ENCODE measurements at places on chromosomes 7 and 10.

DNA sequence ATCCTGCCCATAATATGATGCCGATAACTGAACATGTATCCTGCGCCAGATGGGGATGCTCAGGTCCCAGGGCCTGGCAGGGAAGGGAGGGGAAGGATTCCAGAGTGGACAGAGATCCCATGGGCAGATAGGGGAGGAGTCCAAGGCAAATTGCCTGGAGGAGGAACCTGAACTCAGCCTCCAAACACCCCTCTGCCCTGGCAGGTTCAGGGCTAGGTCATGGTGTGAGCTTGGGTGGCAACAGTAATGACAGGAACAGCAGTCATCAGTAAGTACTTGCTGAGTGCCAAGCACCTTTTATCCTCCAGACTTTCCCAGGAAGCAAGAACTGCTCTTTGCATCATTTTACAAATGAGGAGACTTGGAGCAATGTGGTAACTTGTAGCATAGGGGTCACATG is 3.8 kb upstream of the PALD1 start:
- no peak for DNase-seq

GRCh38 chr7:159048656-159049055 is 96.0 kb downstream of the VIPR2 start:
- DNase-seq, result no peak

- no peak for DNase-seq
Observed at GRCh38 chr10:79055892-79056291, 12.9 kb upstream of the ZMIZ1 start.

- DNase-seq, result no peak
Observed at GRCh38 chr7:105851064-105851463, 25.3 kb downstream of the ATXN7L1 start.

- DNase-seq, result no peak
Observed at GRCh38 chr10:94274142-94274787, 88.5 kb downstream of the NOC3L start.

GRCh38 chr10:112336556-112337201 is 37.2 kb upstream of the ACSL5 start:
- DNase-seq, result no peak

DNA sequence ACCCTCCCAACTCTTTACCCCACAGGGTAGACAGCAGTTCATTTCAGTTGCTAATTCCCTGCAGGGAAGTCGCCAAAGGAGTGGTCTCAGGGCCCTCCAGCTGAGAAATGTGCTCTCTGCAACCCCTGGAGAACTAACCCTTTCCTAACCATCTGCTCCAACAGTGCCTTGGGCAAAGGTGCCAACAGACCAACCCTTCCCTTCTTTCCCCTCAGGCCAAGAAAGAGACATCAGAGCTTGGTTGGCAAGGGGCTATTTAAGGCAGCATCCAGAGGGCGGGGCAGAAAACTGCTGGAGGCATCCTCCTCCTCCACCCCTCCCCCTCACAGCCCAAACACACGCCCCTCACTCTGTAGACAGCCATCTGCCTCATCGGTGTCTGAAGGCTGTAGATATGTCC is 1.7 kb downstream of the SORBS1 start:
- DNase-seq, result no peak

GRCh38 chr10:34033078-34033477 is 698.6 kb upstream of the NRP1 start:
- no peak for DNase-seq

DNA sequence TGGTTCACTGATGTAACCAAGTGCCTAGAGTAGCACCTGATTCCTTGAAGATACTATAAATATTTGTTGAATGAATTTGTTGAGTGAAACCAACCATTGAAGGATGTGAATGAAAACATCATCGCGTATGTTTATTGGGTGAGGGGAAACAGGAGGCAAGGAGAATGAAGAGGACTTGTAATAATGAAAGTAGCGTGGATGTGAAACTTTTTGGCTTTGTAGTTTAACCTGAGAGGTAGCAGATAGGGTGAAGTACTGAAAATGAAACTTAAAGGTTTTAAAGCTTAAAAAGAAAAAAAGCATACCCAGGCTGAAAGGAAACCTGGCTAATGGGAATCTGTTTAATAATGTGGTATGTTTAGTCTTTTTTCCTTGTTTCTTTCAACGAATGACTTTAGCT is 5.2 kb downstream of the CCNY start:
- DNase-seq, result no peak

DNA sequence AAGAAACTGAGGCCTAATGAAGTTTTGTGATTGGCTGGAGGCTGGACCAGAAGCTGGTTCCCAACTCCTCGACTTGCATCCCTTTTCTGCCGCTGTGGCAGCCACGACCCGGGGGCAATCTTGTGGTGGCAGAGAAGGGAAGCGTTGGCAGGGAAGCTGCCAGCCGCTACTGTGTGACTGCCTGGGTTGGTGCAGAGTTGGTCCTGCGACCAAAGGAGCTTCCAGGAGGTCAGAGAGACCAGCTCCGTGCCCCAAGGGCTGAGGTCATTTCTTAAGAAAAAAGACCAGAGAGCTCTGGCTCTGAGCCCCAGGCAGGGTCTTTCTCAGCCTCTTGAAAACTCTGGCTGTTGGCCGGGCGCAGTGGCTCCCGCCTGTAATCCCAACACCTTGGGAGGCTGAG is 47.2 kb downstream of the PRF1 start:
- no peak for DNase-seq

GRCh38 chr10:121609426-121610380 is 11.5 kb upstream of the FGFR2 start:
- no peak for DNase-seq

DNA sequence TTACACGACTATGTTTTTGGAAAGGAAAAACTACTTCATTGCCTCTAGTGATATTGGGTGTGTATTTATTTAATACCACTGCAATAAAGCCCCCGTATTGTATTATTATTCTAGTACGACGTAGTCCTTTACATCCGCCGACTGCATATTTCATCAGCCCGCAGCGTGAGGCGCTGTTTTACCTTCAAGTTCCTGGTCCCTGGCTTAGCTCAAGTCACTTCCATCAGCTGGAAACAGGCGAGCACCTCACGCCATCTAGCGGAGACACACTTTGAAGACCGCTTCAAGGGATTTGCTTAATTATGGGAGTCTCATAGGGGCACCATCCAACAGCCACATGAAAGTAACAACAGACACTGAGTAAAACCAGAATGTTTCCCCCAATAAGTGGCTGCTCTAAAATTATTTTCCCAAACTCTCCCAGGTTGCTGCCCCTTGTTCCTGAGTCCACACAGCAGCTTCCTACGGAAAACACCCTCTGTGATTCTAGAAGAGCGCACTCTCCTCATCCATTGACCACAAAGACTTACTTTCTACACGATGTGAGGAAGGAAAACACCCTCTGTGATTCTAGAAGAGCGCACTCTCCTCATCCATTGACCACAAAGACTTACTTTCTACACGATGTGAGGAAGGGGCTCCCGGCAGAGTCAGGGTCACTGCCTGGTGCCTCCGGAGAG is 15.7 kb upstream of the ITIH2 start:
- DNase-seq, result peak; percentile 39

- no peak for DNase-seq
Observed at GRCh38 chr10:26911811-26912461, 51.2 kb upstream of the ABI1 start.

DNA sequence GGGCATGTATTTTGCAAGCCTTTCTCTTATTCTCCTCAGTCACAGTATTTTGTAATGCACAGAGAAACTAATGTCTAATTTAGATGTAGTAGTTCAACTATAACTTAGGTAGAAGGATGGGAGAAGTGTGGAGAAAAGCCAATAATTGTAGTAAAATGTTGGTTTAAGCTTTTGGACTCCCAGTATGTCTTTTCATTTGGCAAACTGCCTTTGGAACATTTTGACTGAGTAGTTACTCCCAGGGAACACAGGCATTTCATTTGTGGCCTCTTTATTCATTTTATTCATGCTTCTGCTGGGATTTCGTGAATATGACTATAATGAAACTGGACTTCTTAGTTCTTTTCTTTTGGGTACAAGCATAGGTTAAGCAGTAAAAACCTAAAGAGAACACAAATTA is 79.0 kb downstream of the EXOC4 start:
- DNase-seq, result no peak

GRCh38 chr7:66326501-66327215 is 121.5 kb downstream of the TPST1 start:
- DNase-seq, result no peak

DNA sequence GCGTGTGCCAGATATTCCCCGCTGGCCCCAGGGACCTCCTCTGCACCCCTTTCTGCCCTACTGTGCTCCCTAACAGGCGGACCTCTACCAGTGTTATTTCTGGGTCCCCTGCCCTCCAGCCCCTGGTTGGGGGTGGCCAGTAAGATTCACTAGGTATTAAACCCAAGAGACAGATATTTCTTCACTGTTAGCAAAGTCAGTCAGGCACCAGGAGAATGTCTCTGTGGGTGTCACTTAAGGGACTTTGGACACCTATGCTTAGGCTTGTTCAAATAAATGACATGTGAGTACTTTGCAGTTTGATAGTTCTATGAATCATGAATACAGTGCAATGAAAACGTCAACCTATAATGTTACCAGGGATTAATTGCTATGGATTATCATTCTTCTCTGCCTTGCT is 234.3 kb upstream of the IGFBP3 start:
- no peak for DNase-seq

DNA sequence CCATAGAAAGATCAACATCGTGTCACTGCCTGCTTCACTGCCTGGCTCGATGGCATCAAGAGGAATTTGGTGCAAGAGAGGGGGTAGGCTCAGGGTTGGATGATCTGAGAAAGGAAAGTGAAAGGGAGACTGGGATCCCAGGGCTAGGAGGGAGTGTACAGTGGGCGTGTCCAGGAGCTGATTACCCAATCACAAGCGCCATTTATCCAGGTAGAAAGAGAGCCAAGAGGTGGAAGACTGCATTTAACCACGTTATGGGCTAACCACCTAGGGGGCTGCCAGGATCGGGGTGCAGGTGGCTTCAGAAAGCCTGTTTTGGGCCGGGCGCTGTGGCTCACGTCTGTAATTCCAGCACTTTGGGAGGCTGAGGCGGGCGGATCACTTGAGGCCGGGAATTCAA is 10.3 kb downstream of the PODXL start:
- no peak for DNase-seq

- DNase-seq, result no peak
Observed at GRCh38 chr7:47648275-47648925, 66.5 kb upstream of the TNS3 start.

- DNase-seq, result no peak
Observed at GRCh38 chr10:77686096-77686495, 48.5 kb upstream of the KCNMA1 start.

- no peak for DNase-seq
Observed at GRCh38 chr7:3266240-3266639, 34.8 kb upstream of the SDK1 start.

- DNase-seq, result no peak
Observed at GRCh38 chr10:24814568-24815313, 91.1 kb upstream of the ARHGAP21 start.

- no peak for DNase-seq
Observed at GRCh38 chr7:82805527-82805960, 357.1 kb downstream of the PCLO start.

- no peak for DNase-seq
Observed at GRCh38 chr7:96578606-96579005, 131.0 kb downstream of the SEM1 start.

DNA sequence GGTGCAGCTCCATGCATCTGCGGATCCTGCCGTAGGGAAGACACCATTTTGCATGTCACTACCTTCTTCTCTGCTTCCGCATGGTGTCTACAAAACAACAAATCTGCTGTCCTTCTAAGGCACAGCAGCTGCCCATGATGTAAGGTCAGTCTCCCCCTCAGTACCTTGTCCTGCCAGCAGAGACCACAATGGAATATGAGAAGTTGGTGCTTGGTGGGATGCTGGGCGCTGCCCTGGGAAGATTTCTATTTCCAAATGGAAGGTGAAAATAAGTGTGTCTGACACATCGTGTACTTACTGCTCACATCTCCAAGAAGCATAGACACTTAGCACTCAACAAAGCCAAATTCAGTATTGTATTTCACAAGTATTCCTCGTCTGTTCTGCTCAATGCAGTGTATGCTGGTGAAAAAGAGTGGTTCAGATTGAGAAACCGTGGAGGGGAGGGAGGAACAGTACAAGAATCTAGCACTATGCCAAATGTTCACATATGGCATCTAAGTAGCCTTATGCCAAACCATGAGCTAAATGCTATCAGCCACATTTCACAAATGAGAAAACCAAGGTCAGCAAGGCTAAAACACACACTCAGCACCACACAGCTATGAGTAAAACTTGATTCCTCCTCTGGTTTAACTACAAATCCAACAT is 95.0 kb downstream of the GRB10 start:
- no peak for DNase-seq

DNA sequence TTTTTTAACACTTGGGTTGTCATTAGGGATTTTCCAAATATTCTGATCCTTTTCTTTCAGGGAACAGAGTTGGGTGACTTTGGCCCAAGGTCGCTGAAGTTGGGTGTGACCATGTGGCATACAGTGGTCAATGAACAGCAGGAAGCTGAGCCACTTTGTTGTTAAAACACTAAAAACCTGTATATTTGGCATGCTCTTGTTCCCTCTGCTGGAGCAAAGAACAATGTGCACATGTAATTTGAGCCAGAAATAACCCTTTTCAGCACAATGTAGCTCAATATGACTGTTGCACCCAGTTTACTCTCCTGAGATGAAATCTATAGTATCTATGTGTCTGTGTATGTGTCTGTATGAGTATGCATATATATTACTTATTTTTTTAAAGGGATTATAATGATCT is 74.9 kb downstream of the ADCYAP1R1 start:
- no peak for DNase-seq

- no peak for DNase-seq
Observed at GRCh38 chr10:44028384-44029137, 356.3 kb downstream of the CXCL12 start.

DNA sequence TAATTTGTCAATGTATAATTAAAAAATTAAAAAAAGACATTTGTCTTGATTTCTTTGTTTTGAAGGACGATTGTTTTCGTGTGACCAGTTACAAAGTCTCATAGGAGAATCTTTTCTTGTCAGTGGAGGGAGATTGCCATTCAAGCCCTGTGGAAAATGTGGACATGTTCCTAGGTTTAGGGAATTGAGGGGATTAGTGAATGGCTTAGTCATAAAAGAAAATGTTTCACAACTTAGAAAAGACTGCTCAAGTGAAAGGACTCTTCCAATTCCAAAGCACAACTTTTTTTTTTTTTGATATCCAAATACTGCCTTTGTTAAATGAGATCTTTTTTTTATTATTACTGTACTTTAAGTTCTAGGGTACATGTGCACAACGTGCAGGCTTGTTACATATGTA is 140.7 kb upstream of the HABP2 start:
- DNase-seq, result no peak

- DNase-seq, result no peak
Observed at GRCh38 chr10:108908096-108908495, 1015.2 kb downstream of the XPNPEP1 start.

- DNase-seq, result no peak
Observed at GRCh38 chr7:94178230-94178629, 174.1 kb upstream of the BET1 start.

- no peak for DNase-seq
Observed at GRCh38 chr7:38311329-38311937, 38.0 kb upstream of the TARP start.

- DNase-seq, result no peak
Observed at GRCh38 chr7:4828720-4829383, 33.0 kb downstream of the PAPOLB start.
